Heart left ventricle (tissue), 16 donors: ENCODE measurements at places on chromosomes 12 and 14. TPM values are rescaled to one million over a fixed set of nuclear protein-coding genes. Genes with fewer than 3 reads are reported as not detected.

Gene SETD3
- 127 TPM for total RNA-seq

Gene RAPGEF3
- 23.9 TPM for total RNA-seq

Gene ACRBP
- 1.1 TPM for total RNA-seq

Gene C1QL4
- not detected for total RNA-seq

Gene LRP1-AS
- not detected for total RNA-seq

Gene KCNC2
- not detected for total RNA-seq

Gene CEBPE
- total RNA-seq, result not detected

Gene ADIPOR2
- 28.1 TPM for total RNA-seq

Gene ASCL1
- not detected for total RNA-seq

Gene KERA
- not detected for total RNA-seq

Gene TEAD4
- 5.7 TPM for total RNA-seq

Gene GIT2
- 56.7 TPM for total RNA-seq

Gene FOXM1
- total RNA-seq, result 0.38 TPM

Gene PRICKLE1
- 15.6 TPM for total RNA-seq

Gene CLECL1
- total RNA-seq, result not detected

Gene RD3L
- 14.8 TPM for total RNA-seq

Gene POMT2
- 12.4 TPM for total RNA-seq

Gene SYNE3
- total RNA-seq, result 6.2 TPM

Gene PLD4
- total RNA-seq, result not detected

Gene GRIN2B
- total RNA-seq, result not detected

Gene C12orf42
- total RNA-seq, result not detected

Gene ARHGDIB
- total RNA-seq, result 30.5 TPM

Gene TROAP
- total RNA-seq, result 0.96 TPM

Gene NTF3
- 0.63 TPM for total RNA-seq

Gene JAG2
- 33.4 TPM for total RNA-seq

Gene LMNTD1
- not detected for total RNA-seq

Gene CHGA
- total RNA-seq, result not detected

Gene P2RX2
- total RNA-seq, result not detected

Gene SLC25A47
- not detected for total RNA-seq

Gene CNTN1
- total RNA-seq, result 0.35 TPM

Gene MYBPC1
- total RNA-seq, result 2.2 TPM

Gene GAS2L3
- total RNA-seq, result 2.1 TPM

Gene PLA2G1B
- 2.0 TPM for total RNA-seq

Gene NOXRED1
- not detected for total RNA-seq

Gene KRT71
- total RNA-seq, result not detected

Gene IL31
- total RNA-seq, result not detected

Gene GPX2
- total RNA-seq, result not detected

Gene SLC10A1
- not detected for total RNA-seq

Gene TTC6
- not detected for total RNA-seq

Gene CISTR
- 2.6 TPM for total RNA-seq

Gene LRIG3
- 8.6 TPM for total RNA-seq

Gene ACSS3
- total RNA-seq, result 30.4 TPM

Gene SOAT2
- not detected for total RNA-seq

Gene C12orf75
- 1.1 TPM for total RNA-seq

Gene REP15
- total RNA-seq, result 4.6 TPM

Gene PSMC6
- 81.4 TPM for total RNA-seq

Gene OLR1
- not detected for total RNA-seq

Gene ENDOU
- total RNA-seq, result not detected

Gene MYH7
- total RNA-seq, result 23,825 TPM

Gene LRTM2
- not detected for total RNA-seq

Gene CCND2
- total RNA-seq, result 157 TPM

Gene SSTR1
- 1.7 TPM for total RNA-seq

Gene MAP3K9
- total RNA-seq, result 1.3 TPM

Gene GLRX5
- 99.5 TPM for total RNA-seq
